Vagina (tissue), 2 donors: ENCODE measurements at places on chromosomes 3 and 15. TPM values are rescaled to one million over a fixed set of nuclear protein-coding genes. Genes with fewer than 3 reads are reported as not detected.

The PHLDB2 gene
- total RNA-seq, result 66.8 TPM

The DLEC1 gene
- 0.25 TPM for total RNA-seq

DNA sequence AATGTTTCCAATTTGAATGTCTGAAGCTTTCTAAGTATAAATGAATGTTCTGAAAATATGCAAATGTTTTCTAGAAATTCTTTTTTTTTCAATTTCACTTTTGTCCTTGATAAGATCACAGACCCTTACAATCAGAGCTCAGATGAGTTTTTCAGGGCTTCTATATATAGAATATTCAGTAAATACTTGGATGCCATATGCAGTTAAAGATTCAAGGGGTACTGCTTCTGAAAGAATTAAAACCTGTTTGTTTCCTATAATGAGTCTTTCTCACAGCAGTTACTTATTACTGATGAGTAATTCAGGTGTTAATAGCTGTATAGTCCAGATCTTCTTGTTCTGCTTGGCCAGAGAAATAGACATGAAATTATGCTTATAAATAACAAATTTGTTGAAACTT is 812.6 kb downstream of the ZPLD1 start:
- DNase-seq, result no peak
- no peaks in the 10 kb centered on the region for H3K4me1 ChIP-seq
- H3K4me3 ChIP-seq, result no peak overlapping the region
- H3K27ac ChIP-seq, result no peak overlapping the region

DNA sequence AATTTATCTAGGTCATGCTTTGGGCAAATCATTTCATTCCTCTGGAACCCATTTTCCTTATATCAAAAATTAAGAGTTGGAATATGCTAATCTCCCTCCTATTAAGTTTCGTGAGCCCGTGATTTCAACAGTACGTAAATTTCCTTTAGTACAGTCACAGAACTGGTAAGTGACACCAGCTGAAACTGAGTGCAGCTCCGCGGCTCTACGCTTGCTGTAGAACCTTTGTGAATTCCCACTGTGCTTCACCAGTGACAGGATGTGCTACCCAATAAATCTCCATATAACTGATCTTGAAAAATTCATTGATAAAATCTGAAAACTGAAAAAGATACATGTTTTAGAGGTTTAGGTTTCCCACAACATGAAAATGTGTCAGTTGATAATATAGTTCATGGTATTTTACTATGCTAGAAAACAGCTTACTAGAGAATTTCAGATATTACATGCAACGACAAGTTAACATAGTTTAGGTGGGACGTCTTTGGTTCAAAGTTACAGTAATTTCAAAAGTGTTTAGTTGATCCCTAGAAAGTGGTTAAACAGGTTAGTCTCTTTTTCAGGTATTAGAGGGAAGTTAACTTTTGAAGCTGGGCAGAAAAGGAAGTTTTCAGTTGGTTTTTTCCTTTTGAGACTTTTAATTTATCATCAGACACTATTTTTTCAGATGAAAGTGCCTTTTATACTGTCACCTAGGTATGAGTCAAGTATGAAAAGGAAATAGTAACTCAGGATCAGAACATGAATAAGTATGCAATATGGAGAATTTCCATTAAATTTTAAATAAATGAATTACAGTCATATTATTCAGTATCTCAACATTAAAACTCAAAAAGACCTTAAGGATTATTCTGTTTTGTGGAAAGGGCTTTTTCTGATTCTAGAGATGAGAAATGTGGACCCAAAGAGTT is 57.0 kb downstream of the PPARG start:
- peaks cover 19% of the 10 kb centered on the region for H3K4me1 ChIP-seq
- H3K27ac ChIP-seq, result no peak overlapping the region
- no peak for DNase-seq
- H3K27me3 ChIP-seq, result no peaks in the 10 kb centered on the region
- H3K4me3 ChIP-seq, result no peak overlapping the region
- no peaks in the 10 kb centered on the region for H3K36me3 ChIP-seq

- H3K27me3 ChIP-seq, result no peaks in the 10 kb centered on the region
- H3K4me1 ChIP-seq, result peaks cover 31% of the 10 kb centered on the region
- no peak overlapping the region for H3K4me3 ChIP-seq
Observed at GRCh38 chr15:77425104-77425503, 4.4 kb downstream of the HMG20A start.
